ENCODE measurements at places on chromosomes 7 and 10.

DNA sequence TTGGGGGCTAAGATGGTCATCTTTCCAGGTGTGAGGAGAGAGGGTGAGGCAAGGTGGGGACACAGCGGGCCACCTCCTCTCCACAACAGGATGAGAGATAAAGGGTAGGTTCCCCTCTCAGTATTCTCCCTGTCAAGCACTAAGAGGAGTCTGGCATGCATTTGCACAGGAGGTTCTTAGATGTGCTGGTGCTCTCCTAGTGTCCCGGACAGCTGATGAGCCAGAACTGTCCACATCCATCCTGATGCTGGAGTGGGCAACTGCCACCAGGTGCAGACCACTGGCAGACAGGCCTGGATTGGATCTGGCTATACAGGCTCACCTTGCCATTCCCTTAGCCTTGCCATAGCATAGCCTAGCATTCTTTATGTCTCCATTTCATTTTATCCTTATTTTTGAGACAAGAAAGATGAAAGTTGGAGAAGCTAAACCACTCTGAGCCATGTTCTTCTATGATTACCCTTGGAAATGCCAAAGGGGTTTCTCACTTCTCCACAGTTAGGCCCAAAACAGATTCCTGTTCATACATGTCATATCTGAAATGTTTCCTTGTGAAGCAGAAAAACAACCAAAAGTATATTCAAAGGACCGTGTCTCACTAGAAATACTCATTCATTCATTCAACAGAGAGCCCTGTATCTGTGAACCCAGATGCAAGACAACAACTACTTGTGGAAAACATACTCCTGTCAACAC is 48.8 kb upstream of the ANTXRL start:
- no peak for DNase-seq

DNA sequence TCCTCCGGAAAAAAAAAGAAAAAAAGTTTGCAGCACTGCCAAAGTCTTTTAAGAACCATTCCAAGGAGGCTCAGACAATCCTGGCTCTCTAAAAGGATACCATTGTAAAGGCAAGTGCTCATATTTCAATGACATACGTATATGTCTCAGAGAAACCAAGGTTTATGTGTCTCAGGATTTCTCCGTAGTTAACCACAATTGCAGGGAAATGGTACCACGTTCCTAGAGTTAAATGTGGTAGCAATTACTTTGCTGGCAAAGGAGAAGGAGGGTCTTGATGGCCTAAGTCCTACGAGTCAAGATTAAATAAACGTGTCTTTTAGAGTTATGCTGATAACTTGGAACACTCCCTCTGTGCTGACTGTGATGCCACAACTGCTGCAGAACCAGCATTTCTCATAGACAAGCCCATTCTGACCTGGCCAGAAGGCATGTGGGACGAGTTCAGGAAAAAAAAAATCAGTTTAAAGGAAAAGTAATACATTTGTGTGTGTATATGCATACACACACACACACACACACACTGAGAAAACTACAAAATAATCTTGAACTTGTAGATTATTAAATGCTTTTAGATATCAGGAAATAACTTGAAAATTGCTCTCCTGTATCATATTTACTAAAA is 245.9 kb downstream of the FGFR2 start:
- DNase-seq = no peak

- no peak for DNase-seq
Observed at GRCh38 chr10:82865366-82865765, 990.4 kb downstream of the NRG3 start.

- DNase-seq = no peak
Observed at GRCh38 chr10:26221541-26221940, 5.0 kb downstream of the GAD2 start.

DNA sequence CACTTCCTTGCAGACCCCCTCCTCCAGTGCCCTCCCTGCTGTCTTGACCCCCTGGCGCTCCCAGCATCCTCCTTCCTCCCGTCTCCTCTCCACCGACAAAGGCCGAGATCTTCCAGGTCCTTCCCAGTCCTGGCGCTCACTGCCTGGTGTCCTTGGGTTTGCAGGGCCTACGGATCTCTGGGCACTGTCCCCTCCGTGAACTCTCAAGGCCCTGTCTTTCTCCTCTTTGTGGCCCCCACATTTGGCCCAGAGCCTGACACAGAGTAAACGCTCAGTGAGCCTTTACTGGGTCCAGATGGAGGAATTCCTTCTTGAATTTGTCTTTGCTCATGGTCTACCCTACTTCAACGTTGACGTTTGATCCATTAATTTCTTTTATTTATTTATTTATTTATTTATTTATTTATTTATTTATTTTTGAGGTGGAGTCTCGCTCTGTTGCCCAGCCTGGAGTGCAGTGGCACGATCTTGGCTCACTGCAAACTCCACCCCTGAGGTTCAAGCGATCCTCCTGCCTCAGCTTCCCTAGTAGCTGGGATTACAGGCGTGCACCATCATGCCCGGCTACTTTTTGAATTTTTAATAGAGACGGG is 29.7 kb downstream of the TMEM270 start:
- DNase-seq = no peak

GRCh38 chr10:10222304-10222841 is 795.3 kb upstream of the CELF2 start:
- no peak for DNase-seq

DNA sequence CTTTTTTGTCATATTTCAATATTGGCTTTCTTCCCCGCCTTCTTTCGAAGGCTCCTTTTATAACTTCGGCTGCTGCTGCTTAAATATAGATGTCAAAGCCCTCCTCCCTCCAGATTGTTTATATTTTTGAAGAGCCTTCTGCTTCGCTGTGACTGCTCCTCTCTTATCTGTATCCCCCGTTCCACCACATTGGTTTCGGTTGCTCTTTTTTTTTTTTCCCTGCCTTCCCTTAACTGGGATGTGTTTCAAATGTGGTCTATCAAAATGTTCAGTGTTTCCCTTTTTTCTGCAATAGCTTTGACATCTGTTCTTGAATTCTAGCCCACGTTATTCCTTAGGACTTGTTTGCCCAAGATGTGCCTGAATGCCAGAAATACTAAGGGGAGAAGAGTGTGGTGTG is 96.4 kb downstream of the CUX1 start:
- DNase-seq = no peak

DNA sequence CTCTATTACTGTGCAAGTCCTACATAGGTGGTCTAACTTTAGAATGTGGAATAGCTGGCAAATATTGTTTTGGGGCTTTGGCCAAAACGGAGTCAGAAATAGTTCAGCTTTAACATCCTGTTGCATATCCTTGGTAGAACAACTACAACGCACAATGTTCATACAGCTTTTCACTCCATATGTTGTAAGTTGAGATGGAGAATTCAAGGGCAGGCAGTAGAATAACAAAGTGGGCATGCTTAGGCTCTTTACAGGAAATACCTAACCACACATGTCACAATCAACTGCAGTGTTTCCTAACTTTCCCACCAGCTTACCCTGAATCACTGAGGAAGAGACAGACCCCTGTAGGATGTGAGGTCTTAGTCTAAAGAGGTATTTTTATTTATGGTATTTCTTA is 122.3 kb downstream of the PPP1R3A start:
- no peak for DNase-seq

- DNase-seq = no peak
Observed at GRCh38 chr10:71754562-71754961, 18.8 kb downstream of the VSIR start.

DNA sequence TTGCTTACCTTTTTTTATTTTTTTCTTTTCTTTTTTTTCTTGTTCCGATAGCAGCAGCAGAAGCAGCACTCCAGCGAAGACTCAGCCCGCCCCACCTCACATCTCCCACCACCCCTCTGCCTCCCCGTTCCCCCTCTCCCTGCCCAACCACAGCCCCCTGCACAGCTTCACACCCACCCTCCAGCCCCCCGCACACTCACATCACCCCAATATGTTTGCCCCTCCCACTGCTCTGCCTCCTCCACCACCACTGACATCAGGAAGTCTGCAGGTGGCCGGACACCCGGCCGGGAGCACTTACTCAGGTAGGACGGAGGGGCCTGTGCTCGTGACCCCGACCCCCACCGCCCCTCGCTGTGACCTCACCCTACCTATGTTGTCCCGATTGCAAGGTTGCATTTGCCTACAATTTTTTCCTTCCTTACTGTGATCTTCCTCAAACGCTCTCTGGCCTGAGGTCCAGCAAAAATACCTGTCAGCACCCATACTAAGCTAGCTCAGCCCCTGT is 367.2 kb upstream of the GALNT17 start:
- no peak for DNase-seq

GRCh38 chr7:25722856-25723255 is 429.1 kb upstream of the NFE2L3 start:
- no peak for DNase-seq

DNA sequence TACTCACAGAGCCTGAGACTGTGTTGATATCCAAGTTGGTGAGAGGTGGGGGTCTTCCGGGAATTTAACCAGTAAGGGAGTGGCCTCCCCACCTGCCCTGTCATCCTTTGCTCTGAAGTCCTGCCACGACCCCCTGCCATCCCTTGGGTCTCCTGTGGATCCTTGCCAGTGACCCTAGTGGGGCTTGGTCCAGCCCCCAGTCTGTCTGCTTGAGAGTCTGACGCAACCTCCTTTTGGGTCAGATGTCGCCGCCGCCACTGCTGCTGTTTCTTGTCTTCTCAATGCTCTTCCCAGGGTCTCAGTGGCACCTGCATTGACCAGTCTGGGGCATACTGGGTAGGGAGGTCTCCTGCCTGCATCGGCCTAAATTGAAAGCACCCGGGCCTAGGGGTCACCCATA is 28.8 kb downstream of the PAX2 start:
- DNase-seq = no peak

DNA sequence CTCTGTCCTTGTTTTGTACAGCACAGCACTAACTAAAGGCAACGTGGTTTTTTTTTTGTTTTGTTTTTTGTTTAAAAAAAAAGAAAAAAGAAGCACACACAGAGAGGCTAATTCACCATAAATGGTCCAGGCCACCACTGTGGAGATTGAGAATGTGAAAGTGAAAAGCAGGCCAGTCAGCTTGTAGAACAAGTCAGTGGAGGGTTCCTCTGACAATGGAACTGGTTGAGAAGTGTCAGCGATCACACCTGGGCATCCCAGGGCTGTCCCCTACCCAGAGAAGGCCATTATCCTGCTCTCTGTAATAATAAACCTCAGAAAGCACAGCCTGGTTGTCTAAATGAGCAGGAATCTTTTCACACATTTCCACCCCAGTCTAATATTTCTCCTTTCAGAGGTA is 119.6 kb upstream of the ZNF438 start:
- DNase-seq = no peak

GRCh38 chr10:113947184-113948041 is 93.0 kb downstream of the NHLRC2 start:
- no peak for DNase-seq

All from HEK293T (cell line).